Suppressor macrophage (primary cell): ENCODE measurements at places on chromosomes 11 and 22.

DNA sequence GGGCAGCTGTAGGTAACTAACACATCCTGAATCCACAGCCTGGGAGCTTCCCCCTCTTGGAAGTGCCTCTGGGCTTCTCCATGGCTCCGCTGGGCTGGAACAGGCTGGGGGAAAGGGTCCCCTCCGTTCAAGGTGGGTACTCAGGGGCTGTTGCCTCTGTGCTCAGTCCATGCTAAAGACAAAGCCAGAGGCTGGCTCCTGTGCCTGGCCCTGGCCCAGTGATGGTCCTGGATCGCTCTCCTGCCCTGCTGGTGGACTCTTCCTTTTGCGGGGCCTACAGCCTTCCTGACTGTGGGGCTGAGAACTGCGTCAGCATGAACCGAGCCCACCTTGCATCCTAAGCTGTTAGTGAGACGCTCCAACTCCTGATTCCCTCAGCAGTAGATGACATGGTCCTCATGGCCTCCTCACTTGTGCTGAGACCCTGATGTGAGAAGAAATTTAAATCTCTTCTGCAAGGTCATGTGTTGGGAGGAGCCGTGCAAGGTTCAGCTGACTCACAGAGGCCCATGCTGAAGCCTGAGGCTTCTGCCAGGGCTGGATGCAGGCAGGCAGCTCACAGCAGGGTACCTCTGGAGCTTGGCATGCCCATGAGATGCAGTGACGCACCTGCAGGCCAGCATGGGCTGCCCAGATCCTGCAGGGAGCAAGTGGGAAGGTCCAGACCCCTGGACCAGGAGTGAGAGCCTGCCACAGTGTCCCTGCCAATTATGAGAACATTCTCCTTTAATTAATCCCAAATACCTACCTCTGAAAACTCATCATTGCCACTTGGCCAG lies 1285.5 kb downstream of the TBC1D22A start:
- no peak for DNase-seq

DNA sequence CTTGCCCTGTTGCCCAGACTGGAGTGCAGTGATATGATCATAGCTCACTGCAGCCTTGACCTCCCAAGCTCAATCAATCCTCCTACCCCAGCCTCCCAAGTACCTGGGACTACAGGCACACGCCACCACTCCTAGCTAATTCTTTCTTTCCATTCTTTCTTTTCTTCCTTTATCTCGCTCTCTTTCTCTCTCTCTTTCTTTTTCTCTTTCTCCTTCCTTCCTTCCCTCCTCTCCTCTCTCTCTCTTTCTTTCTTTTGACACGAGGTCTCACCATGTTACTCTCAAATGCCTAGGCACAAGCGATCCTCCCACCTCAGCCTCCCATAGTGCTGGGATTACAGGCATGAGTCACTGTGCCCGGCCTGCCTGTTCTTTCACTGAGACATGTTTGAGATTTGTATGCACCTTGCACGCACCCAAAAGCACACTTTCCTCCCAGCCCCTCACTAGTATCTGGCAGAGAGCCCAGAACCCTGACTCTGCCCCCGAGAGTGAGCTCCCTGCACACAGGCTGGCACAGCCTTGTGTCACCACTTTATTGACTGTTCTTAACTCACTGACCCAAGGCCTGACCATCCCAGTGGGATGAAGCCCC lies 56.8 kb downstream of the CD6 start:
- peak; percentile 54 for DNase-seq

DNA sequence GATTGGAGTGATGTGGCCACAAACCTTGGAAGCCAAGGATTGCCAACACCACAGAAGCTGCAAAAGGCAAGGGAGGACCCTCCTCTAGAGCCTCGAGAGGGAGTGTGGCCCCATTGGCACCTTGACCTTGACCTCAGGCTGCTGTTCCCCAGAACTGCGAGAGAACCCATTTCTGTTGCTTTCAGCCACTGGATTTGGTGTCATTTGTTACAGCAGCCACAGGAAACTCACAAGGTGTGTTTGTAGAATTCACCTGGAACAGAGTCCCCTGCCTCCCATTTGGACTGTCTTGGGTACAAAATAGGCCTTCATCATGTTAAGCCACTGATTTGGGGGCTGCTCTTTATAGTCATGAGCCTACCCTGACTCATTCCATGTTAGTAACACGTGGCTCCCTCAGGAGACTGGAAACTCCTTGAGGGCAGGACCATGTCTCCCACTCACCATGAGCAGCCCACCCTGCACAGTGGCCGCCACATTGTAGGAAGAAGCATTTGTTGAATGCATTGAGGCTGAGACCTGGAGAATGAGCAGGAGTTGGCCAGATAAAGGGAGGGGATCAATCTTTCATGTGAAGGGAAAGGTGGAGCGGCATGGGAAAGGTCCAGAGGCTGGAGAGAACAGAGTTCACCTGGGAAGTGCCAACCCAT lies 8.3 kb downstream of the C11orf86 start:
- DNase-seq = no peak

DNA sequence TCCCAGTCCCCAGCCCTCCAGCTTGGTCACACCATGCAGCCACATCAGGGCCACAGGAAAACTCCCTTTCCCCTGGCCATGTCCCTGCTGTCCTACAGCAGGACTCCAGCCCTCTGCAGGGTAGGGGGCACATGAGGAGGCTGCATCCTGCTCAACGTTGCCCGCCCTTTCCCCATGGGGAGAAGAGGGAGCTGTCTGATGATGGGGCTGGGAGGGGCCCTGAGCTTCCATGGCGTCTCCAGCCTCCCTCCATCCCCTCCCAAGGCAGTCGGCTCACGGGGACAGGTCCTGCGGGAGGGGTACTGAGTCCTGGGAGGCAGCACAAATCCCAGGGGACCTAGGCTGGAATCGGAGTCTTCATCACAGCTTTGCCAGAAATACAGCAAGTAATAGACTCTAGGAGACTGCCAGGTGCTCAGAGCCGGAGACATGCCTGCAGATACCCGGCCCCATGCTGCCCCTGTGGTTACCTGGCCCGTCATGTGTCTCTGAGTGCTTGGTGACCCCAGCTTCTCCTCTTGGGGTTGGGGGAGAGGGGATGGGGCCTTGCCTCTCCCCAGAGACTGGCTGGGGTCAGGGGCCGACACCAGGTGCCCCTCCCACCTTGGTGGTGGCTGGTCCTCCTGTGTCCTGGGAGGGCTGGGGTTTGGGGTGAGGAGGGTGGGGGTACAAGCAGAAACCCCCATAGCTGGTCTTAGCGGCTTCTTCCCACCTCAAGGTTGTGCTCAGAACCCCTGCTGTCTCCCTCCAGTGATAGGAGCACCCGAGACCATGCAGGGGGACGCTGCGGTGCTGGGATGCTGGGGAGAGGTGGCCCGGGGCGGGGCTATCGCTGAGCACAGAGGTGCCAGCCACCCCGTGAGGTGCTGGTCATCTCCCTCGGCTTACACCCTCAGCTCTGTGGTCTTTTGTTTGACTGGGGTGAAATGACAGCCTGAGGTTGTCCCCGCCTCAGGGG lies 2.3 kb downstream of the MRGPRE start:
- DNase-seq = no peak

DNA sequence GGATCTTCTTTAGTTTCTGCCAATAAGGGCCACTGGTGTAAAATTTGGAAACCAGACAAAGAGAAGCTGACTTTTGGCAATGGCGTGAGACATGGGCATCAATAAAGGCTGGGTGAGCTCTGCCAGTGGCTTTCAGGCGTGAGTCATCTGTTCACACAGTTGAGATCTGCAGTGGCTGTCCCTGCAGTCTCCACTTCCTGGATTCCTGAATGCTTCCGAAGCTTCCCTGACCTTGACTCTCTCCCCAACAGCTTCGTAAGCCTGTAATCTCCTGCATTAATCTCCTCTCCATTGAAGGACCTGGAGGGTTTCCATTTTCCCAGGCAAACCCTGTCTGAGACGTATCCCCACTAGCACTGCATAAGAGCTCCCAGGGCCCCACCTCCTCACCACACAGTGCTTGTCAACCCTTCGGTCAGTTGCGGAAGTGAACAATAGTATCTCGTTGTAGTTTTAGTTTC lies 574.7 kb downstream of the TBC1D22A start:
- DNase-seq = peak; percentile 41

DNA sequence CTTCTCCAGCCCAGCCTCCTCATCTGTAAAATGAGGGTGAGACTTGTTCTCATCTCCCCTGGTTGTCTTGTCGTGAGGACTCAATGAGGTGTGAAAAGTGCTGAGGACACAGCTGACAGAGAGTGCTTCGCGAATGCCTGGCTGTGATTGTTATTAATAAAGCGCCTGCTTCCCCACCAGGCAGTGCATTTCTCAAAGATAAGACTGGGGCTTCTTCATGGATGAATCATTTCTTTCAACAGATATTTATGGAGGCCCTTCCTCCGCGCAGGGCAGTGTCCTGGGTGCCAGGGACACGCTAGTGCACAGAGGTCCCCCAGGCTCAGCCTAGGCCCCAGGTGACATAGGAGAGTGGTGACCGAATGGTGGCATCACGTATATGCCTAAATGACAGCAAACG lies 34.3 kb upstream of the SHISAL1 start:
- DNase-seq = no peak

DNA sequence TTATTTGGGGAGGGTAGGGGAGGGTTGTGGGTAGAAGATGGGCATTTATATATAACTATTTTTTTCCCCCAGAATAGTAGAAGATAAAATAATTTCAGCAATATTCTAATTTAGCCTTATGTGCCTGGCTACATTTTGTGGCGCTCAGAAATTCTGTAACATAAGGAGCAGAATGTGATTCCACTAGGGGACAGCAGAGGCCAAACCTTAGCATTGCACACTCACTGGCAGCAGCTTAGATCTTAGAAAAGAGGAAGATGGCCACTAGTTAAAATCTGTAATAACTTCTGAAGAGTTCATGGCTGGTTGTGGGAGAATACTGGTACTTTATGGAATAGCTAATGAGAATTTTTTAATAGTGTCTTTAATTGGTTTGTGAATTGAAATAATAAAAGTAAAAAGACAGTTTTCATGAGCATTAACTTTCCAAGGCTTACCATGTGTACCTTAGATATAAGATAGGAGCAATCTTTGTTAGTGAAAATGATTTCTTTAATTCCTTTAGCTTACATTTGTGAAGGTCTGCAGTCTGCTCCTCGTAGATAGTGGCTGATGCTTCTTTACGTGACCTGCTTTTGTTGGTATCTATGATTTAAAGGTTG lies 33.1 kb downstream of the DDX10 start:
- peak; percentile 79 for DNase-seq

DNA sequence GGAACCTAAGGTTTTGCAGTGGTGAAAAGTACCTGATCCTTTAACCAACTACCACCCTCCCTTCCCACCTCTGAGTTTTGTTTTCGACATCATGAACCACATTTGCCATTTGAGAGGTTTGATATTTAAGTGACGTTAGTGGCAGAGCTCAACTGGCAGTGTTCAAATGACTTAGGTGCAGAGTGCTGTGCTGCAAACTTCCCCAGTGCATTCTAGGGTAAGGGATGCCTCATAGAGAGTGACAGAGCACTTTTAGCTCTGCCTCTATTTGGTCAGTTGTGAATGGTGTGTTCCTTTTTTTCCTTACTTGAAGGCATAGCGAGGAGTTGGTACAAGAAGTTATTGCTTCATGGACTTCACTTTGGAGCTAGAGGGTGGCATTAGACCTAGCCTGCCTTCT lies 9.4 kb downstream of the BMAL1 start:
- DNase-seq = peak; percentile 48

GRCh38 chr11:105911454-105911853 lies 110.6 kb downstream of the MSANTD4 start:
- no peak for DNase-seq

GRCh38 chr22:44663256-44663999 lies 38.6 kb upstream of the PRR5 start:
- DNase-seq = no peak

DNA sequence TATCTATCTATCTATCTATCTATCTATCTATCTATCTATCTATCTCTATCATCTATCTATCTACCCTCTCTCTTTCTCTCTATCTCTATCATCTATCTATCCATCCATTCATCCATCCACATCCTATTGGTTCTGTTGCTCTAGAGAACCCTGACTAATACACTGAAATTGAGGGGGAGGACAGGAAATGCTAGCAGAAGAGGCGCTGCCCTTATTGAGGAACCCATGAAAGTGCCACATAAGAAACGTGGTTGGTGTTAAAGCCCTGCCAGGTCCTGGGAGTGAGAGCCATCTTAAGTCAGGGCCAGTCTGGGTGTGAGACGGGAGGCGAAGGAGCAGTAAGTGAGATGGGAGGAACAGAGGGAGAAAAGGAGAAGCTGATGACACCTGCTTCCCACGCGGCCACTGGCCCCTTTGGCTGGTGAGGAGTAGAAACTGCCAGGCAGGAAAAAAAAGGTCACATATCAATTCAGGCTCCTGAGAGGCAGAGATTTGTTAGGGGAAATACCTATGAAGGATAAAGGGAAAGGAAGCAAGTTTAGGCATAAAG lies 87.9 kb upstream of the PLET1 start:
- no peak for DNase-seq
